AG10803 (cell line): ENCODE measurements at places on chromosomes 11 and 22.
A peak's percentile ranks its signal among the peaks of the same experiment; 100 is the strongest.

GRCh38 chr11:3164138-3164551 is 965 bp downstream of the OSBPL5 start:
- no peak for DNase-seq

- no peak for DNase-seq
Observed at GRCh38 chr11:19519912-19520641, 192.6 kb upstream of the NAV2 start.

DNA sequence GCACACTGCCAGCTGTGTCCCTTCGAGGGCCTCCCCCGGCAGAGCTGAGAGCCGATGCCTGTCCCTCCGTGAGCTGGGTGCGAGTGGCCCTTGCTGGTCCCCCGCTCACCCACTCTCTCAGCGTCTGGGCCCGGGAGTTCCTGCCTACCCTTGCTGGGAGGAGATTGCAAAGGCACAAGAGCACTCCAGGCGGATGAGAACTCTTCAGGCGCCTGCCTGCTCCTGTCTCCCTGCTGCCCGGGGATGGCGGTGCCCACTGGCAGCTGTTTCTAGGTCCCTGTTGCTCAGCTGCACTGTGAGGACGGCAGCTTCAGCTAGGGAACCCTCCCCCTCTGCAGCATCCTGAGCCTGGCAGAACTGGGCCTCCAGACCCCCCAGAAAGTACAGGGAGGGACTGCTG is 61.1 kb downstream of the FLRT1 start:
- no peak for DNase-seq

GRCh38 chr22:25062386-25063085 is 110.0 kb downstream of the KIAA1671 start:
- no peak for DNase-seq

GRCh38 chr11:20417771-20418170 is 30.3 kb downstream of the PRMT3 start:
- DNase-seq, result no peak

DNA sequence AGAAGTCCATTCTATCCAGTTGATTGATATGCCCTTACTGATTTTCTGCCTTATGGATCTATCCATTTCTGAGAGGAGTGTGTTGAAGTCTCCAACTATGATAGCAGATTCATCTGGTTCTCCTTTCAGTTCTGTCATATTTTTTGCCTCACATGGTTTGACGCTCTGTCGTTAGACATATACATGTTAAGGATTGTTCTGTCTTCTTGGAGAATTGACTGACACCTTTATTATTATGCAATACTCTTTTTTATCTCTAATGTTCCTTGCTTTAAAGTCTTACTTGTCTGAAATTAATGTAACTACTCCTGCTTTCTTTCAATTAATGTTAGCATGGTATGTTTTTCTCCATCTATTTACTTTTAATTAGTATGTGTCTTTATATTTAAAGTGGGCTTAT is 12.1 kb upstream of the ARHGAP20 start:
- no peak for DNase-seq

GRCh38 chr11:57648801-57649735 is 644 bp downstream of the YPEL4 start:
- DNase-seq, result no peak

- DNase-seq, result no peak
Observed at GRCh38 chr11:10625281-10625981, 57.0 kb upstream of the LYVE1 start.

DNA sequence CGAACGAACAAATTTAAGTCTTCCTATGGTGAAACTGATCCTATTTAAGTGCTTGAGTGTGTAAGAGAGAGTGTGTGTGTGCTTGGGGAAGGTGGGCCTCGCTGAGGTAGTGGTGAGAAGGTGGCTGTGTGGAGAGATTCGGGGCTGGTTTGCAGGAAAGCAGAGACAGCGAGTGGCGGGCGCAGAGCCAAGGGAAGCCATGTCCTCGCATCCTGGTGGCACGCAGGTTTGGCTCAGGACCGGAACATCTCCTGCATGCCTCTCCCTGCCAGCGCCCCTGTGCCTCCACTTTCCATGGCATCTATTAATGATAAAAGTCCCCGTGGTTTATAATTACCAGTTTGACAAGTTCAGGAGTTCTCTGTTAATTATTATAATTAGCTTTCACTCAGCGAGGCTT is 383.1 kb upstream of the CADM1 start:
- no peak for DNase-seq

DNA sequence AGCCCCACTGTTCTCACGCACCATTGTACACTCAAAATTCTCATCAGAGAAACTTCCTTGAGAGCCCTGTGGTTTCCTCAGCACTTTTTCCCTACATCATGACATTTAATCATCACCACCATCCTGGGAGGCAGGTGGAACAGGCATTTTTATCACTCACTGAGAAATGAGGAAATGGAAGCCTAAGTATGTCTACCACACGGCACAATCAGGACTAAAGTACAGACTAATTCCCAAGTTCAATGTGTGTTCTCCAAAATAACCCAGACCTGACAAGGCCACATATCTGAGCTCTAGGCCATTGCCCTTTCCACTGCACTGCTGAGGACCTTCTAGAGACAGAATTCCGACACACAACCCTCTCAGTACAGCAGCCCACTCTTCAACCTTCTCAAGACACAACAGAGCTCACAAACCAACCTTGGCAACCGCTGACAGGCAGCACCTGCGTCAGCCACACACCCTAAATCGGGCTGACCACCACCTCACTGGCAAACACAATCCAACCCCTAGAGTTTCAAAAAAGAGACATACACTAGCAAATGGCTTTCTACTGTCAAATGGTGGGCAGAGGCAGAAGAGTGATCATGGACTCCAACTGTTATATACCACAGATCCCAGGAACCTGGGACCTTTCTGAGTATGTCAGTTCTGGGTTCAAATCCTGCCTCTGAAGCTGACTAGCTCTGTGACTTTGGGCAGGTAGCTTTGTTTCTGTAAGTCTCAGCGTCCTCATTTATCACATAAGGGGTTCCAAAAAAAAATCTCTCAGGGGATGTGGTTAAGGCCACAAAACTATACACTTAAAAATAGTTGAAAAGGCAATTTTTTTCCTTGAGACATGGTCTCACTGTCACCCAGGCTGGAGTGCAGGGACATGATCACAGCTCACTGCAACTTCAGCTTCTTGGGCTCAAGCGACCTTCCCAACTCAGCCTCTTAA is 16.3 kb downstream of the SMCO4 start:
- DNase-seq, result no peak

GRCh38 chr11:13697710-13698109 is 29.2 kb downstream of the FAR1 start:
- no peak for DNase-seq

GRCh38 chr22:19730655-19731360 is 7.5 kb downstream of the GP1BB start:
- DNase-seq, result peak; percentile 66

DNA sequence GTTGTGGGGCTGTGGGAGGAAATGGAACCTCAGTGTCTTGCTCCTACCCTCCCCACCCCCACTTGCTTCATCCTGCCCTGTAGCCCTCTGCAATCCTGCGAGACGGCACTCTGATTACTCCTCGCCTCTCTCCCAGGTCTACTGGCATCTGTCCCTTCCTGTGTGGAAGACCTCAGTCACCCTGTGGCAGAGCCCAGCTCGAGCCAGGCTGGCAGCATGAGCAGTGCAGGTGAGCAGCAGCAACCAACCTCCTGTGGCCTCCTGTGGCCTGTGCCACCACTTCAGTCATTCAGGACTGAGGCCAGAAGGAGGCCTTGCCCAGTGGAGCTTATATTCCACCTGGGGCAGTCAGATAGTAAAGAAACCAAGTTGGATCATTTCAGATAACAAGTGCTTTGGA is 14.7 kb upstream of the MAPK8IP1 start:
- DNase-seq, result no peak

GRCh38 chr22:24156141-24156912 is 25.0 kb upstream of the SUSD2 start:
- DNase-seq, result peak; percentile 32

DNA sequence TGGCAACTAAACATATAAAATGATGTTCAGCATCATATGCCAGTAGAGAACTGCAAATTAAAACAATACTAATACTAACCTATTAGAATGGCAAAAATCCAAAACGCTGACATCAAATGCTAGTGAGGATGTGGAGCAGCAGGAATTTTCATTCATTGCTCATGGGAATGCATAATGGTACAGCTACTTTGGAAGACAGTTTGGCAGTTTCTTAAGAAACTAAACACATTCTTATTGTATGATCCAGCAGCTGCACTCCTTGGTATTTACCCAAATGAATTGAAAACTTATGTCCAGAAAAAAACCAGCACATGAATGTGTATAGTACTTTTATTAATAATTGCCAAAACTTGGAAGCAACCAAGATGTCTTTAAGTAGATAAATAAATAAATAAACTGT is 258.0 kb downstream of the TENM4 start:
- peak; percentile 98 for DNase-seq

GRCh38 chr11:39570526-39570925 is 1888.9 kb downstream of the LRRC4C start:
- no peak for DNase-seq

DNA sequence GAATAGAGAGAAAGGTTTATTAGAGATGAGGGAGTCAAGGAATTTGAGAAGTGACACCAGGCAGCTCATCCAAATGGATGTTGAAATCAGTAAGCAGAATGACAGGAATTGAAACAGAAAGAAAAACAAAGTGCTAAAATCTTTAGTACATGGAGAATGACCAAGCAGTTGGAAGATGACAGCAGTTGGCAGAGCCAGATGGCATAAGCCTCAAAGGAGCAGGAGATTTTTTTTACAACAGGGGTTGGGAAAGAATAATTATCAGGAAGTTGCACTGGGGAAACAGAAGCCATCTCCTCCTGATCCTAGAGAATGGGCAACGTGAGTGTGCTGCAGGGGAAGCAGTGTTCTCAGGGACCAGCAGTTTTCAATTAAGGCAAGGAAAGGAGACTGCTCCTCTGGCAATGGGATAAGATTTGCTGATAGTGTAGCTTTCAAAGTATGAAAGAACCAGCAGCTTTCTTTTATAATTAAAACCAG is 28.9 kb downstream of the RAB39A start:
- DNase-seq, result peak; percentile 72

DNA sequence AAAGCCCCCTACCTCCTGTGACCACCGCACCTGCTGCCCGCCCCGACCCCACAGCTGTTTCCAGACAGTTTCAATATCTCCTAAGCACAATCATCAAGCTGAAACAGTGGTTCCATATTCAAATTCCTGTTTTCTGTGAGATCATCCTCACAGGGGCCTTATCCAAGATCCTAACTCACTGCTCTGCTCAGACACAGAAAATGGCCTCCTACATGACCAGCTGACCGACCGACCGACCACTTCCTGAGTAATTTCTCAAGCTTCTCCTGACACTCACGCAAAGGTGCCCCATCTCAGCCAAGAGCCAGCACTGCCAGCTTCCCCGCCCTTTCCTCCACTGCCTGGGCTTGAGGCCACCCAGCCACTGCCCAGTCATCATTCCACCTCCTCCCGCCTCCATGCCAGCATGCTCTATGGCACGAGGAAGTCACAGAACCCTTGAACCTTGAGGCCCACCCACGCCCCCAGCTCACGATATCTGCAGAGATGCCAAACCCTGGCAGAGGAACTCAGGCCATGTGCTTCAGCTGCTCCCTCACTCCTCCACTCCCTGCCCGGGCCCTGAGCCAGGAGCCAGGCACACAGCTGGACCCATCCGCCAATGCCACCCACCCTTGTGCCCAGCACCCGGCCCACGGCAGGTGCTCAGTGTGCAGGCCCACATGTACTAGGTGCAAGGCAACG is 14.0 kb downstream of the KIAA0930 start:
- DNase-seq, result peak; percentile 87

DNA sequence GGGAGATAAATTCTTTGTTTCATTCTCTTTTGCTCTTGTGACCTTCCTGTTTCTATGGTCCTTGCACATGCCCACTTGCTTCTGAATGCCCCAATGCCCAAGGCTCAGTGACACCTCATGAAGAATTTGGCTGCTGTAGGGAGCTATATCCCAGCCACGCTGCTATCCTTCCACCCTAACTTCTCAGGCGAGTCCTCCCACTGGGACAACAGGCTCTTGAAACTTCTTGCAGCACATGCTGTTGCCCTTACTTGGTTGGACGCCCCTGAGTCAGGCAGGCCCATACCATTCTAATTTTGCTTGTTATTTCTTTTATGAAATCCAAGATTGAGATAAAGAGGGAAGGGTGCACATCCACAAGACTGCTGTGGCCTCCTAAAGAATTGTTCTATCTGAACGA is 57.6 kb upstream of the BLID start:
- no peak for DNase-seq

DNA sequence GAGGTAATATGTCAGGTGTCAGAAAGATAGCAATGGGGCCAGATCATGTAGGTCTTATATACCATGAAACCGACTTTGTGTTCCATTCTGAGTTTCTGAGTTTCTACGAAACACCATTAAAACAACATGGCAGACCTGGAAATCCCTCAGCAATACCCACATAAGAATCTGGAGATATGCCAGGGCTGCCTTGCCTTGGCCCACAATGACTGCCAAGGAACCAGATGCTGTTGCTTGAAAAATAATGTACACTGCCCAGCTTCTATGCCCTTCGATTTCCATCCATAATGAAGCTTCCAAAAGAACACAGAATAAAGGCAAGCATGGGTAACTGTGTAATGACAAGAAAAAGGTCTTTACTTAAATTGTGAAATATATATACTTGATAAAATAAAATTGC is 277.4 kb downstream of the SOX6 start:
- no peak for DNase-seq

GRCh38 chr11:45180848-45181192 is 34.4 kb downstream of the PRDM11 start:
- DNase-seq, result peak; percentile 41

DNA sequence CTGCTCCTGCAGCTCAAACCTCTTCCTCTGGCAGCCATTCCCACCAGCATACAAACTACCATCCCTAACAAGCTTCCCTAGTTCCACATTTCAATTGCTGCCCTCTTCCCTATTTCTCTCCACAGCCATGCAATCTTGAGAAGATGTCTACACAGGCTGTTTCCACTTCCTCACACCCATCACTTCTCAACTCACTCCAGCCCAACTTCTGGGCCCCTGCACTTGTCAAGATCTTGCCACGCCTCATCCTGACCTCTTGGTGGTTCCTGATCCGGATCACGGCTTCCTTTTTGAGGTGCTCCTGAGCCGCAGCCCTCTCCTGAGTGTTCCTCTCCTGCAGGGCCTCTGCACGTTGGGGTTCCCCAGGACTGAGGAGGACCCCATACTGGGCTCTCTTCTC is 22.6 kb downstream of the RPL27A start:
- no peak for DNase-seq

GRCh38 chr22:50676180-50676636 is 3.6 kb downstream of the SHANK3 start:
- no peak for DNase-seq

GRCh38 chr11:1693327-1694063 is 3.5 kb upstream of the KRTAP5-6 start:
- DNase-seq, result peak; percentile 52

DNA sequence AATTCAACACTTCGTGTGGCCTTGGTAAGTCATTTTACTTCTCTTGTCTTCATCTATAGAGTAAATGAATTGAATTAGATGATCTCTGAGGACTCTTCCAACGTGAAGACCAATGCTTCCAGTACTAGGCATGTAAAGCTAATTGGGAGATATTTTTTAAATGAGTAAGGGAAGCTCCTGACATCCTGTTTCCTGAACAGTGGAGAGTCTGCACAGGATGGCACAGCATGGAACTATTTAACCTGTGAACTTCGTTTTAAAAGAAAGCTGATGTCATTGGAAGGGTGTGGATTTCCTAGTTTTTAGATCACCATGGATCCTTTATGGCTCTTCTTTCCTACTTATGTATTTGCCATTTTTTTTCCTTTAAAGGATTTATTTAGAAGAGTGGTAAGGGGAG is 48.4 kb upstream of the HSD17B12 start:
- DNase-seq, result peak; percentile 23

GRCh38 chr11:76233196-76233921 is 27.1 kb upstream of the WNT11 start:
- no peak for DNase-seq

GRCh38 chr11:104699981-104700380 is 198.3 kb downstream of the CASP12 start:
- peak; percentile 3 for DNase-seq
